Esophagus mucosa (tissue), 1 donor: ENCODE measurements at places on chromosomes 2 and 18. TPM values are rescaled to one million over a fixed set of nuclear protein-coding genes. Genes with fewer than 3 reads are reported as not detected.
A peak's percentile ranks its signal among the peaks of the same experiment; 100 is the strongest.

- peak; percentile 60 for ATAC-seq
Observed at GRCh38 chr2:152861349-152861942, 143.0 kb downstream of the ARL6IP6 start.

DNA sequence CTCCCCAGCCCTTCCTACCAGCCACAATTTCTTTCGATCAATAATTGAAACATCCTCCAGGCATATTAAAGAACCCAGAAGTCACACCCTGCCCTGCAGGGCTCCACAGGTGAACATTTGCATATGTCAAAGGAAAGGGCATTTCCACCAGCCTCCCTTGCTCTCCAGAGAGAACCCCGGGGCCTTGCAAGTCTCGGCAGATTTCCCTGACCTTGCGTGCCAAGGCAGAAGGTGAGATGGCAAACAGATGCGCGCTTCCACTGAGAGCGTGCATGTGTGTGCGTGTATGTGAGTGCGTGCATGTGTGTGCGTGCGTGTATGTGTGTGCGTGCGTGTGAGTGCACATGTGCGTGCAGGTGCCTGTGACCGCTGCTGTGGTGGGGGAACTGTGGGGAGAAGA is 120.3 kb downstream of the INO80D start:
- peak; percentile 70 for ATAC-seq

DNA sequence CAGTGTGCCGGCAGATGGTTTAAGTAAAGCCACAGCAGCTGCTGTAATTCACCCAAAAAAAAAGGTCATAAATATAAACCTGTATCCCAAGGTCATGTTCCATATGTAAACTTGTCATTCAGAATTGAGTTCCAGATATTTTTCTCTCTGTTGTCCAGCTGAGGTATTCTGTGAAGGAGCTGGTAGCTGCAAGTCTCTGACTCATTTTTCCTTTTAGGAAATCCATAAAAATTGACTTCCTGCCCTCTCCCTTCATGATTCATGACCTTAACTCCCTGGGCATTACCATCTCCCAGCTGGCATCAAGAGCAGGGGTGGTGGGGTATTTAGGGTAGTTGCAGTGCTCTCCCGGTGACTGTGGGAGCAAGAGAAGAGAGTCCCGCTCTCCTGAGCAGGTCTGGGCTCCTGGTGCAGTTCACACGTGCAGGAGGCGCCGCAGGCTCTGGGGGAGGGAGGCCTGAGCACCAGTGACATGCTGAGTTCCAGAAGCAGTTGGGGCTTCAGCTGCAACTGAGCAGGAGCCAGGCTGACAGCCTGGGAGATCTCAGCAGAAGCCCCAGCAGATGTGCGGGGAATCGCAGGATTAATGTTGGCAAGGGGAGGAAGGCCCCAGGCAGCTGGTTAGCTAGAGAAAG is 192.6 kb downstream of the MGAT5 start:
- no peak for ATAC-seq

DNA sequence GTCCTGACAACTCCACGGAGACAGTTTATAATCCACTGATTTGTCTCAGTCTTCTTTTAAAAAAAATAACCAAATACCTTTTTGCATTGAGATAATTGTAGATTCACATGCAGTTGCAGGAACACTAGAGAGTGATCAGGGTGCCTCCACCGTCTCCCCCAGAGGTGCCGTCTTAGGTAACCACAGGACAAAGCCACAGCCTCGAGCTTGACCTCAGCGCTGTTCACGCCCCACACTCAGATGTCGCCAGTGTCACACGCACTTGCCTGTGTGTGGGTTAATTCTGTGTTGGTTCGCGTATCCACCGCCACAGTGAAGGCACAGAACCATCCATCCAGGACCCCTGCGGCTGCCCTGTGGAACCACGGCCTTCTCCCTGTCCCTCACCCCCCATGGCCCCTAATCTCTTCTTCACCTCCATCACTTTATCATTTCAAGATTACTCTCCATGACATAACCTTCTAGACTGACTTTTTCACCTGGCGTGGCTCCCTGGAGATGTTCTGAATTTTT is 295.0 kb upstream of the HDAC4 start:
- no peak for ATAC-seq

DNA sequence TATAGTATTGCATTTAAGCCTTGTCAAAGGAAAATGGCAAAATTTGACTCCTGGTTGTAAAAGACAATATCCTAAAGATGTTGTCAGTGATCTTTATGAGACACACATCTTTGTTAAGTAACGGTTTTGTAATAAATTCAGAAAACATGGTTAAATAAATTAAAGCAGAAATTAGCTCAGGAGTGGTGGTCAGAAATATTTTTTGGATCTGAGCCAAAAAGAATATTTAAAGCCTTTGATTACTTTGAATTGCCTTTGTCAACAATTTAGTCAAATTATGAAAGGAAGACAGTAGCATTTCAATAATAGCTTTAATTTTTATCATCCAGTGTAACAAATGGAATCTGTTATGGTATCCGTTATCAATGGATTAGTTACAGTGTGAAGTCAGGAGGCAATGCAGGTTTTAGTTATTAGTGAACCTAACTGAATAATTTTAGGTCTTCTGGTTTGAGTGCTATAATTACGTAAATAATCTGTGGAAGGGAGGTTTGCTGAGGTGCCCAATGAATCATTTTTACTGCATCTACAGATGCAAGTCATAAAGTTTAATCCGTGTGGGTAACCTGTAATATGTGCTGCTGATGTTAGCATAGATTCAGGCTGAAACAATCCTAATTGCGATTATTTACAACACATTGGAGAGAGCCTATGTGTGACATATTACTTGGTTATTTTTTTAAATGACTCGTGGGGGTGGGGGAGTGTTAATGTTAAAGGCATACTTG is 42.7 kb downstream of the SMAD4 start:
- ATAC-seq, result no peak

GRCh38 chr2:54499661-54500060 is 43.5 kb downstream of the SPTBN1 start:
- ATAC-seq, result no peak

DNA sequence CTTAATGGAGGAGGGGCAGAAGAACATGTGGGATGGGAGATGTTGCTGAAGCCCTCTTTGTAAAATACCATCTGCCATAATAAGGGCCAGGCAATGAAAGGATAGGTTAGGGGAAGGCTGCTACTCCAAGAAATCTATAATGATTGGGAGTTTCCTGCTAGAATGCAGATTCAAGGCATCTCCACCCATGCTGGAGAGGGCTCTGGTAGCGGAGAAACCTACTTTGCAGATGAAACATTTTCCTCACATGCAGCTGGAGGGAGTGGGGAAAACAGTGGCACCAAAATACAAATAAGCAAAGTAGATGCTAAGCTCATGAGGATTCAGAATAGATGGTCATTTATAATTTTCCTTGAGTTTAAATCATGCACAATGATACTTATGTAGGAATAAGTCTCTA is 82.3 kb upstream of the GCFC2 start:
- no peak for ATAC-seq

DNA sequence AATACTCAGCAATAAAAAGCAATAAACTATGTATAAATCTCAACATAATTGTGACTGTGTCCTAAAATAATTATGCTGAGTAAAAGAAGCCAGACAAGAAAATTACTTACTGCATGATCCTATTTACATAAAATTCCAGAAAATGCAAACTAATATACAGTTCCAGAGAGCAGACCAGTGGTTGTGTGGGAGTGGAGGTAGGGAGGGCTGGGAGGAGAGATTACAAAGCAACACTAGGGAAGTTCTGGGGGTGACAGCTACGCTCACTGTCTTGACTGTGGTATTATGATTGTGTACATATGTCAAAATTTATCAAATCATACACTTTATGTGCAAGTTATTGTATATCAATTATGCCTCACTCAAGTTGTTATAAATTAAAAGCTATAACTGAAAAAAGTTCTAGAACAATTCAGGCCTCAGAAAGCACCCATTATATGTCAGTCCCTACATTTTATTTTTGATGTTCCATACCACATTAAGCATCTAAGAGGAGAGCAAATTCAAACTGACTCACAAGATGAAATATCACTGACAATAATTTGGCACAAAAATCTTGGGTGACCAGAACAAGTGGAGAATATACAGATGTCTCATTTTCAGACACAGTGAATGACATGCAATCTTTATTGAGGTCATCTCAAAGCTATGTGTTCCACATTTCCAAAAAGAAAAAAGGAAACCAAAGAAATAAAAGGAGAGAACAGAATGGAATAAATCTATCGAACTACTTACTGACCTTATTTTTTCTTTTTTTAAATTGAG is 85.1 kb downstream of the ANTXR1 start:
- ATAC-seq, result no peak

DNA sequence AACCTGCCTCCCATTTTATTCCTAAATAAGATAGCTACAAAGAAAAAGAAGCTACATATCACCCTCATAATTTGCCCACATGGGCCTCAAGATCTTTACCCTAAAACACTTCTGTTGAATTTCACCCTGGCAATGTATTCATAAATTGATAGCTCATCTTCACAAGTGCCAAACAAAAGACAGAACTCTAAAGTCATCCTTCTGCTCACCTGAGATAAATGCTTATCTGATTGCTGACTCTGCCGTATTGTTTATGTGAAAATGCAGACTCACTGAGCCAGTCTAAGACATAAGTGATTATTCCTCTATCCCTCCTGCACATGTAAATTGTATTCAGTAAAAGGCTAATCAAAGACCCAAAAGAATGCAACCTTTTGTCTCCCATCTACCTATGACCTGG is 2.0 kb downstream of the RDH14 start:
- ATAC-seq, result no peak

GRCh38 chr2:85560812-85561279 is 447 bp downstream of the GGCX start:
- ATAC-seq, result no peak

DNA sequence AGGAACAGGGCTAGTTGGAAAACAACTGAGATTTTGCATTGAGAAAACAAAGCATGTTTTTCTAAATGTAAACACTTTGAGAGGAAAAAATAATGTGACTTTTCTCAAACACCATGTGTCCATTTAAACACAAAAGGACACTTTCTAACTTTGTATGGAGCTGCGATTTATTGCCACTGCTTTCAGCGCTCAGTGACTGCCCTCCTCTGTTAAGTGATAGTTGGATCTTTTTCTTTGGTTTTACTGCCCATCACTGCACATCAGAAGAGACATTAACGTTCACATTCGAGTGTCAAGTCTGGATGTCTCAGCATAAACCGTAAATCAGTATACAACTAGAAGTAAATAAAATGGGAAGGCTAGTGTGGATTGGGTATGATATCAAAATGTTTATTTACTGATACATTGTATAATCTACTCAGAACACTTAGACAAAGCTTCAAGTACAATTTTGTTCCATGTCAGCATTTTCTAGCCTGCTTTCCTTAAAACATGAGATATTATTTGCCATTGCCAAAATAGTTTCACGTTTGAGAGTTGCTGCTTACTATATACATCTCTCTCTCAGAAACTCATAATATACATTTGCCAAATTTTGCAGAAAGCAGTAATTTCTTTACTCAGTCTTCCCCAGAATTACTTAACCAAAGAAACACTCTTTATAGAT is 237.6 kb downstream of the IKZF2 start:
- ATAC-seq, result no peak

- ATAC-seq, result peak; percentile 13
Observed at GRCh38 chr2:20107776-20108175, 56.3 kb upstream of the LAPTM4A start.

DNA sequence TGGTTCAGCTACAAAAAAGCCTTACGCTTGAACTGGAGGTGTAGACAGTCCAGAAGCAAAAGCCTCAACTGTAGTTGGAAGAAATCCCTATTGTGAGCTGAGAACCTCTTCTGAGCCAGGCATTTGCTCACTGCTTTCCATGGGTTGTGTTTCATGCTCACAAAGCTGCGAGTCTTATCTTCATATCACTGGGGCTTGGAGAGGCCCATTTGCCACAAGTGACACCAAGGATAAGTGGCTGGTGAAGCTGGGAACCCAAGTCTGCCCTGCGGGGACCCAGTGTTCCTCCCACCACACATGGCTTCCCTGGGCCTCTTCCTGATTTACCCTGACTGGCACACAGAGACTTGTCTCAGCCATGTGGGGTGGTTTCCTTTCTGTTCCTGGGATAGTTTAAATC is 130.4 kb downstream of the RNF144A start:
- ATAC-seq, result no peak

DNA sequence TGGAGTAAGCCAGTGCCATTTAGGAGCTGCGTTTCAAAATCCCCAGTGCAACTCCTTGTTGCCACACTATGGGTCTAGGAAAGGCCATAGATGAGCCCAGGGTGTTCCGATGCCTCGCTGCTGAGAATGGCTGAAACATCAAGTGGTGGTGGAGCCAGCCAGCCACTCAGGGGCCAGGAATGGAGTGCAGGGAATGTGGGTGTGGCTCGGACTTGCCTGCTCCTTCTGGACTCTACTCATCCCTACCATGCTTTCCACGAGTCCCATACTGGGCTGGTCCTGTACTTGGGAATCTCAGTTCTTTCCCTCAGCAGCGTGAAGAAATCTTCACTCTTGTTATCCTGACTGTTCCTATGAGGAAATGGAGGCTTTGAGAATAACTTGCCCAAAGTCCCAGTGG is 143.5 kb downstream of the INSIG2 start:
- no peak for ATAC-seq

GRCh38 chr2:134336352-134336751 is 82.5 kb downstream of the MGAT5 start:
- no peak for ATAC-seq

DNA sequence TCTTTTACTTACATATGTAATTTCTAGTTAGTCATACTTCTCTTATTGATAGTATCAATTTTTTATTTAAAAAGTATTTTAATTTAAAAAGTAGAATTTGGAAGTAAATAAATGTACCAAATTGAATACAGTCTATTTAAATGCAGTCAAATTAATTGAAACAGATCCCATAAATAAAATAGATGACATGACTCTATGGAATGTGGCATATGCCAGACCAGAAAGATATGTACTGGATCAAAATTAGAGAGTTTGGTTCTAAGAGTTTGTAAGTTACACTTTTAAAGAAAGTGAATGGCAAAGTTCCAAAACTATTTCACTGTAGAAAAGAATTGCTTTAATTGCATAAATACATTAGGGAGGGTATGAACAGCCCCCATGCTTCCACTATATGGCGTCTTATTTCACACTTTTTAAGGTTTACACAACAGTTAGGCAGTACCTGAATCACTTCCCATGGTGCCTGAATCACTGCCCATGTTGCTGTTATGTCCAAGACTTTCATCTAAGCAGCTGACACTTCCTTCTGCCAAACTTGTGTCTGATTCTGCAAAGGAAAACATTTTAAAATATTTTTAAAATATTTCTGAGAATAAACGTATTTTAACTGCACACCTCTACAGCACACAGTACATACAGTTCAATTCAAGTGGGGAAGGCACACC is 25.2 kb downstream of the IFIH1 start:
- ATAC-seq, result no peak

The C2orf15 gene
- 1.9 TPM for total RNA-seq

The HOXD8 gene
- 0.88 TPM for total RNA-seq

The LBX2 gene
- 0.32 TPM for total RNA-seq

The SLC4A3 gene
- 3.0 TPM for total RNA-seq

The SPP2 gene
- total RNA-seq, result not detected

The RAB11FIP5 gene
- 10.4 TPM for total RNA-seq

The CD8B2 gene
- not detected for total RNA-seq

The PJVK gene
- total RNA-seq, result 1.4 TPM

The KCNG2 gene
- total RNA-seq, result 0.20 TPM

The CTLA4 gene
- 0.52 TPM for total RNA-seq

The CRYGC gene
- not detected for total RNA-seq

The KCNIP3 gene
- total RNA-seq, result 0.96 TPM

The PDE11A gene
- total RNA-seq, result not detected

The SALL3 gene
- total RNA-seq, result not detected

The MC2R gene
- not detected for total RNA-seq

The RBKS gene
- total RNA-seq, result 4.5 TPM
